ENCODE measurements at places on chromosomes 4 and X. TPM values are rescaled to one million over a fixed set of nuclear protein-coding genes. Genes with fewer than 3 reads are reported as not detected.

DNA sequence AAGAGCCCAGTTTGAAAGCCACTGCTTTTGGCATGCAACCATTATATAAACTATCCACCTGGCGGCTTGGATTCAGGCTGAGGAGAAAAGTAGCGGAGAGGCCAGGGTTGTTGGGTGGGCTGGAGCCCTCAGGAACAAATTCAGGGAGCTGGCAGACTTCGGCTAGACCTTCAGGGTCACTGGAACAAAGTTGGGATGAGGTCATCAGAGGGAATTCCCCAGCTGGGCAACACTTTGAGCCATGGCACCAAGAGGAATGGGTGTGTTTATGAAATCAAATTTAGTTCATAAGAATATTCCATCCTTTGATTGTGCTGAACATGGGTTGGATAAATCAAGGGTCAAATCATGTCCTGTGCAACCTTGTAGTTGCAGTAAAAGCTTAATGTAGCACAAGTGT, 22.0 kb downstream of the MTMR1 start:
- DNase-seq, result no peak

GRCh38 chr4:140673729-140674128, 82.5 kb downstream of the TBC1D9 start:
- no peak for DNase-seq

- DNase-seq, result no peak
Observed at GRCh38 chr4:7649741-7650531, 215.2 kb upstream of the PSAPL1 start.

DNA sequence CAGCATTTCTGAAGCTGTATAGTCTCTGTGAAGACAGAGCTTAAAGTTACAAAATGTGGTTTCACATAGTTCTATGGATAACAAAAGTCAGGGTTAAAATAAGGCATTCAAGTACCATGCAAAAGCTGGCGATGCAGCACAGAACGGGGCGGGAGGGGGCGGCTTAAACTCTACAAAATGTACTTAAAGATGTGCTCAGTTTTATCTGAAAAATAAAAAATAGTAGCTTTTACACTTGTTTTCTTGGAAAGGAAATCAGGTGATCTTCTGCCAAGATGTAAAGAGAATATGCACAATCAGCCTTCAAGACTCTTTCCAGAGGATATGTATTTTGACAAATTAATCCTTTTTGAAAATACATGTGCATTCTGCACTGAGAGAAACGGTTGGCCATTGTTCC, 301.7 kb upstream of the EMCN start:
- no peak for DNase-seq

DNA sequence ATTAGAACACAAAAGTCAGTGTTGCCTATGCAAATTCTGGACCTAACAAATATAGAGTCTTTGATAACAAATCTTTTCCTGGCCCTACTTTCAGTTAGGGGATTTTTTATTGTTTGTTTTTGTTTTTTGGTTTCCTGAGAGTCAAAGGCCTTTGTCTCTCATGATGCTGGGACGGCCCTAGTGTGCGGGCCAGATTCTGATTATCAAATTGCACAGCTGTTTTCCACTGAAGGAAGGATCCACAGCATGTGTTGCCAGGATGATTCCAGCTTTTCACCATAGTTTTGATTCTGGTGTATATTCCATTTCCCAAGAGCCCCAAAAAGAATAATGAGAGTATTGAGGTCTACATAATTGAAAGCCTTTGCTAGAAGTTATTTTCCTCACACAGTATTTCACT, 248.2 kb downstream of the CAMK2D start:
- no peak for DNase-seq

- DNase-seq, result no peak
Observed at GRCh38 chr4:157315968-157316367, 95.4 kb downstream of the GRIA2 start.

- DNase-seq, result no peak
Observed at GRCh38 chr4:41799126-41799525, 50.6 kb upstream of the PHOX2B start.

DNA sequence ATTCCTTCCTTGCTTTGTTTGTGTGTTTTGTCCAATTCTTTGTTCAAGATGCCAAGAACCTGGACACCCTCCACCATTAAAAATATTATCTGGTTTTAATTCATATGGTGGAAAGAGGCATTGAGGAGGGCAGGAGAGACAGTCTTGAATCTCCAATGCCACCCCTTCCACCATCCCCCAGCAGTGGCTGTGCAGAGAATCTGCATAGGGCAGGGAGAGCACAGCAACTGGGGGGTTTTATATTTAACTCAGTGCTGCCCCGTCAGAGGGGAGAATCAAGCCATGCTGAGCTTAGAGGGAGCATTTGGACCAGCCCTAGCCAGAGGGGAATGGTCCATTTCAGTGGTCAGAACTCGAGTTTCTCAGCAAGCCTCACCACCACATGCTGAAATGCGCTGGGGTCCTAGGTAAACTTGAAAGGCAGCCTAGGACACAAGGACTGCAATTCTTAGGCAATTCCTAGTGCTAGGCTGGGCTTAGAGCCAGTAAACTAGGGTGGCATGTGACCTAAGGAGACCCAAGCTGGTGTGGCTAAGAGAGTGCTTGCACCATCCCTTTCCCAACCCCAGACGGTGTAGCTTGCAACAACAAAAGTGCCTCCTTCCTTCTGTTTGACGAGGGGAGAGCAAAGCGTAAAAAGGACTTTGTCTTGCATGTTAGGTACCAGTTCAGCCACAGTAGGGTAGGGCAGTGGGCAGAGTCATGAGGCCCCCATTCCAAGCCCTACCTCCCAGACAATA, 34.2 kb downstream of the CCDC158 start:
- no peak for DNase-seq

DNA sequence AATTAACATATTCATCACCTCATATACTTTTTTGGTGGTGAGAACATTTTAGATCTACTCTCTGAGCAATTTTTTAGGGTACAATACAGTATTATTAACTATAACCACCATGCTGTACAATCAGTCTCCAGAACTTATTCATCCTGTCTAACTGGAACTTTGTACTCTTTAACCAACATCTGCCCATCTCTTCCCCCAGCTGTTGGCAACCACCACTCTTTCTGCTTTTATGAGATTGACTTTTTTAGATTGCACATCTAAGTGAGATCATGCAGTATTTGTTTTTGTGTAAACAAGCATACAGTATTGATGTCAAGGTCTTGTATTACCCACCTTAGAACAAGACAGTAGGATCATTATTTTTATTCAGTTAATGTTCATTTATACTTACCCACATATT, 516.8 kb downstream of the RPA4 start:
- DNase-seq, result no peak

DNA sequence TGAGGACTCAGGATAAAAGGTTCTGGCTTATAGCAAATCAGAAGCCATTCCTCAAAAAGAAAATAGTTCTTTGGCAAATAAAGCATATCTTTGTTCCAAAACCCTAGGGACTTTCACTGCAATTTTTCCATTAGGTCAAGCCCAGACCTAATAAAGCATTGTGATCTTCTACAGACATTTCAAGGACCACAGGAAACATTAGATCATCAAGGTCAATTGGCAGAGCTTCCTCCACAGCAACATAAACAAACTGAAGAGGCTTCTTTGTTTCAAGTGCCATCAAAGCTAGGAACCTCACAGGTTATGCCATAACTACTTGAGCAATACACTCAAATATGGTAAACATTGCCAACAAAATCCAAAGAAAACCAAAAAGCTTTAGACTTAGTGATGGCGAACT, 144.9 kb downstream of the ANXA5 start:
- no peak for DNase-seq

DNA sequence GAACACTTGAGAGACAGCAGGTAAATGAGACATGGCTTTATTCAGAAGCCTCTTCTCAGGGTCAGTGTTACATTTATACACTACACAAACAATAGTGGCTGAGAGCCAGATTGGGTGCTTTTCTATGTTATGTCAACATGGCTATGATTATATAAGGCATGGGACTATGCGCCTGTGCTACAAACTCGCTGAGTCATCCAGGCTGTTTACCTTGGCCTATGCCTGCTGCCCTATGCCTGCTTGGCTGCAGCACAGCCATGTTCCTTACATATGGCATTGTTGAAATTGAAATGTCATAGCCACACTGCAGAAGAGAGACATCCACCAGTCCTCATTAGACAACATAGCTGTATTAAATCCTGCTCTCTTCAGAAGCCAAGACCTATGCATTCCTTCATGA, 236.3 kb upstream of the NWD2 start:
- no peak for DNase-seq

DNA sequence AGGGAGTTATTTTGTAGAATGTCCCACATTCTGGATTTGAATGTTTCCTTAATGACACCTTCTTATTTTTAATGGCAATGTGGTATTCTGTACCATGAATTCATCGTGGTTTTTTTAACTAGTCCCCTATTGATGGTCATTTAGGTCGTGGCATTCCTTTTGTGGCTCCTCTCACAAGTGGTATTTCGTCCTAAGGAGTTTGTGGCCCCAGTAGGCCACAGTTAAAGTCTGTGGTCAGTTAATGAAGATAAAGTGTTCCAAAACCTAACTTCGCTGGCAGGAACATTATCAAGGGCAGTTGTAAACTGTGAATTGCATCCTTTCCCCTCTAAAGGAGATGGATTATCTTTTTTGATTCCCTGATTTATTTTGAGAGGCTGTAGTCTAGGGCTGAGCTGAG, 133.2 kb downstream of the TMEM164 start:
- DNase-seq, result no peak

DNA sequence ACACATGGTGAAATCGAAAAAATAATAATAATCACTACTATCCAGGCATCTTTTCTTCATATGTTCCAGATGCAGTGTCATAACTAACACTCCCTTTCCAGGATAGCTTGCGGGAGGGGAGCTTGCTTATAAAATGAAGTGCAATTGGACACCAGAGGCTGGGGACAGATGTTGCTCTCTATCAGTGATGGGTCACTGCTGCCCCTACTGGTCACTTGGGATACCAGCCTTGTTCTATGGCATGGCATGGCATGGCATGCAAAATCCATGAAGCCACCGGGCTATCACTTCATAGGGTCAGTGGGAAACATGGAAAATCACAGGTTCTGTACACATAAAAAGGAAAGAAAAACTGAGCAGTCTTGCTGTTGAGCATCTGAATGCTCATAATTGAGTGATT, 168.1 kb downstream of the GLRA2 start:
- no peak for DNase-seq

GRCh38 chr4:140611854-140612253, 43.1 kb upstream of the UCP1 start:
- DNase-seq, result no peak

DNA sequence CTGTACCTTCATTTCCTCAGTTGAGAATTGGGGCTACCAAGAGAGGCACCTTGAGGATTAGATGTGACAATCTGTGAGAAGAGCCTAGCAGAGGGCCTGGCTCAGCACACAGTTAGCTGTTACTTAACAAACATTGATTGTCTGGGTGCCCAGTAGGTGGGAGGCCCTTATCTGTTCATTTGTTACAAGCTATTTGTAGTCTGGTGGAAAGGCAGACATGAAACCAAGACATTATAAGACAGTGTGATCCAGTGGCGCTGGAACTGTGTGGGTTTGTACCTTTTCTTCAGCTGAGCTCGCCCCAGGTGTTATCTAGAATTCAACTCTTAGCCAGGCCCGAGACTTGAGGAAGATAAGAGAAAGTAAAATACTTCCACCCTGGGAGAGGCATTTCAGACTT, 16.9 kb downstream of the AKAP4 start:
- no peak for DNase-seq

DNA sequence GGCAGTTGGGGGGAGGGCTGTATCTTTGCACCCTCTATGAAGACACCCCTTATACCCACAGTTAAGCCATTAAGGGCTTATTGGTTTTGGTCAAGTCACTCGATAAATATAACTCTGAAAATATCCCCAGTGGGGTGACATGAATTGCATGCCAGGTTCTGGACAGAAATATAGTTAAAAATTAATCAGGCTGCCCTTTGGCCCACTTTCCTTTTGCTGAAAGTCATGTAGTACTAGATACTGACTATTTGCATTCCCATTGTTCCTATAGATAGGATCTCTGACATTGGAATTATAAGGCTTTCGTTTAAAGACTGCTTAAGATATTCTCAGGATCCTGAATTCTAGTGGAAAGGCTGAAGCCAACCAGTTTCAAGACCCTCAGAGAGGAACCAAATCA, 43.5 kb upstream of the LAMP2 start:
- DNase-seq, result no peak

GRCh38 chr4:61094854-61095598, 105.1 kb upstream of the ADGRL3 start:
- no peak for DNase-seq

- no peak for DNase-seq
Observed at GRCh38 chrX:102651242-102652011, at the start of gene GPRASP1. Gene GPRASP1 (plus strand): TSS chrX:102651483. CDS start chrX:102653914, 2,431 bp downstream.

DNA sequence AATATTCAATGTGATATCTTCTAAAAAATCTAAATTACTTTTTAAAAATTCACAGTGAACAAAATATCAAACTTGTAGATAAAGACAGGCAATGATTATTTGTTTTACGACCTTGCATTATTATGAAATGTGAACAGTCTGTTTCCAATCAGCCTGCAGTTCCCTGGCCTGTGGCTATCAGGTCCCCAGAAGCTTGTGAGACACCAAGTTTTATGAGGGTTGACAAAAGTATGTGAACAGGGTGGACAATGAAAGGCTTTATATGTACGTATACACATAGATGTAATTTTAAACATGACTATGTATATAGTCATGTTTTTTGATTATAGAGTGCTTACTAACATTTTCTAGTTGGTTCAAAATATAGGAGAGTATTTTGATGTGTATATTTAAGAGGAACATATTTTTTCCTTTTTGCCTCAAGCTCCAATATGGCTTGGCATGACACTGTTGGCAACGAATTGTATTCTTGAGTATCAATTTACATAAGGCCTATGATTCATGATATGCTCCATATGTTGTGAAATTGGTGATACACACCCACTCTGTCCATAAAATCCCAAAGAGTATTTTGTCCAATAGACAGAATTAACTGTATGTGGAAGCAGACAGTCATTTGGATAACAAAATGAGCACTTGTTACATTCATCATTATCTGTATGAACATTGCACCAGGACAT, 55.7 kb downstream of the BTC start:
- no peak for DNase-seq

- no peak for DNase-seq
Observed at GRCh38 chrX:40465735-40466551, 114.8 kb upstream of the ATP6AP2 start.

DNA sequence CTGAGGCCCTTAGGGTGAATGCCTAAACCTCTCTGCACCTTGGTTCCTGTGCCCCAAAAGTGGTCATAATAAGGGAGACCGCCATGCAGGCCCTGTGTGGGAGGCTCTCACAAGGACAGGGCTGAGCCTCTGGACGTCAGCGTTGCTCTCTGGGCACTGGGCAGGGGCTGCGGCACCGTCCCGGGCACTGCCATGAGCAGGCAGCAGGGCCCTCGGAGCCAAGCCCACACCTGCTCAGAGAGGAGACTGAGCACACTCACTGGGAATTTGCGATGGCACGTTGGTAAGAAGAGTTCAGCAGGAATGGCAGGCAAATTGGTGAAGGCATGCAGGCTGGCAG, 123.4 kb downstream of the HMX1 start:
- DNase-seq, result no peak

- no peak for DNase-seq
Observed at GRCh38 chr4:140903522-140904475, 147.6 kb upstream of the TBC1D9 start.

Gene APOO
- polyA plus RNA-seq, result 37.7 TPM

Gene WDFY3
- polyA plus RNA-seq, result 44.2 TPM

Gene CACNA1F
- 0.11 TPM for polyA plus RNA-seq

Gene PABPC1L2A
- not detected for polyA plus RNA-seq

Gene ATP1B4
- 0.06 TPM for polyA plus RNA-seq

Gene NHSL2
- 10.2 TPM for polyA plus RNA-seq

Gene ABCG2
- polyA plus RNA-seq, result 5.4 TPM

Gene PPBP
- polyA plus RNA-seq, result 30.1 TPM

Gene AWAT2
- polyA plus RNA-seq, result not detected

Gene PF4V1
- polyA plus RNA-seq, result 0.47 TPM

Gene STPG2
- 0.38 TPM for polyA plus RNA-seq

Gene GC
- 0.27 TPM for polyA plus RNA-seq

Gene MND1
- 14.7 TPM for polyA plus RNA-seq

Gene PAGE2B
- polyA plus RNA-seq, result not detected

All from left renal cortex interstitium (tissue), 4 donors.